Ascending aorta (tissue), 2 donors: ENCODE measurements at places on chromosomes 7 and 10. TPM values are rescaled to one million over a fixed set of nuclear protein-coding genes. Genes with fewer than 3 reads are reported as not detected.

GRCh38 chr10:62084451-62084850 is 183.0 kb downstream of the ARID5B start:
- no peak for DNase-seq

DNA sequence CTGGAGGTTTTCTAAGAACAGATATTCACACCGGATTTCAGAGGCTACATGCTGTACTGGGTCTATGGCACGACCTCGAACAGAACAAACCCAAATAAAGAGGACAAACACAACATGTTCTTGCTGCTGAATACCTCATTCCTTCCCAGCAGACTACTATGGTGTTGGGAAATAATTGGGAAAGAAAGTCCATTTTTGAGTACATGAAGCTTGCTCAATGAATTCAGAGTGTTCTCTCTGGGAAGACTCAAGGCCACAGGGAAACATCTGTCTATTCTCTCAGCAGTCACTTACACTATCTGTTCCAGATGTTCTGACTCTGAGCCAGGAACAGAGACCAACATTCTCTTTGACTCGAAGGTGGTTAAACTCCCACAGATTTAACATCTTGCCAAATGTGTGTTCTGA is 30.9 kb downstream of the LAMB1 start:
- DNase-seq = no peak

DNA sequence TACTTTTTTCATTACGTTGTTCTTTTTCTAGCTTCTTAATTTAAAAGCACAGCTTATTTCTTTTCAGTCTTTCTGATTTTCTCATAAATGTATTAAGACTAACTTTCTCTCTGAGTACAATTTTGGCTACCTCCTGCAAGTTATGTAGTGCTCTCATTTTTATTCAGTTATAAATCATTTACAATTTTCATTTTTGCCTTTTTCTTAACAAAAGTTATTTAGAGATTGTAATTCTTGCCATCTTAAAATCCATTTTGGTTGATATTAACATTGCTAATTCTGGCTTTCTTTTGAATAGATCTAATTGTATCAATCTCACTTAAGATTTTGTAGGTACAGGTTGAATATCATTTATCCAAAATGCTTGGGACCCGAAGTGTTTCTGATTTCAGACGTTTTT is 97.2 kb upstream of the LRRC4 start:
- no peak for DNase-seq

DNA sequence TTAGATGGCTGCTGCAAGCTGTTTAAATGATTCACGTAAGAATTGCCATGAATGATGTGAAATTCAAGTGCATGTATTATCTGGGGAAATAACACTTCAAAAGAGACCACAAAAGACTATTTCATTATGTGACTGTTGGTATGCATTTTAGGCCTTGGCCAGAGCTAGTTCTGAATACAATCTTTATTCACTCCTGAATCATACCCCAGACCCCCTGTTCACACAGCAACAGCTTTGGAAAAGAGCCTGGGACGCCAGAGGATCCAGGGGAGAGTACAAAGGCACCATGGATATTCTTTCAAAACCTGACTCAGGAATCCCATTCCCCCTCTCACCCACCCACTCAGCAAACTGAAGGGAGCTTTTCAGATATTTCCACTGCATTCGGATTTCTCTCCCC is 377.1 kb upstream of the DPP6 start:
- DNase-seq = no peak

Gene TEX47
- total RNA-seq = not detected

DNA sequence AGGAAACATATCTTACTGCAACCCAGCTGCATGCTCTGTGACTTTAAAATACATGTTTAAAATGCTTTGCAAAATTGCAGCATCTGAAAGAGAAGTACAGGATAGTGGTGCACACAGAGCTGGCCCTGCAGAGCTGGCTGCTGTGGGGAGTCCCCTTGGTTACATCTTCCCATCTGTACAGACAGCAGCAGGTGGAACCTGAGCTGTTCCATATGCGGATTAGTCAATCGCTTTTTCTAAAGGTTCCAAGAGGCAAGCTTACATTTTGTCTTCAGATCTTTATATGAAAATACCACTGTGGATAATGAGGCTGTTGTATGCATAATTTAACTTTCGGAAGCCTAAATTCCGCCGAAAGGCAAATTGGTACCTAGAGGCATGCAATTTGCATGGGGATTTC is 444.1 kb downstream of the NRG3 start:
- DNase-seq = no peak

DNA sequence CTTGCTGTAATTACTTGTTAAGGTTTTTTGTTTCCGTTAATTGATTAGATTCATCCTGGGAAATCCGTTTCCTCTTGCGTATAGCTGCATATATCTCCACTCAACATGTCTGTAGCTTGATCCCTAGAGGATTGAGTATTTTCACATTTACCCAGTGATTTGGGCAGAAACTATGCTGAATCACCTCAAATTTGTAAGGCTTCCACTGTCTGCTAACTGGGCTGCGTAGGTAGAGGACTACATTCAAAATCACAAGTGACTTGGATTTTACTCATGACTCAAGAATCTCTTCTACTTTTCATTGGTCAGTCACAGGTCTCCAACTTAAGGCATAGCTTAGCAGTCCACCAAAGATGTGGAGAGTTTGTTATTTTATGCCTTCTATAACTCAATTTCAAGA is 141.8 kb downstream of the POLR1F start:
- DNase-seq = no peak

DNA sequence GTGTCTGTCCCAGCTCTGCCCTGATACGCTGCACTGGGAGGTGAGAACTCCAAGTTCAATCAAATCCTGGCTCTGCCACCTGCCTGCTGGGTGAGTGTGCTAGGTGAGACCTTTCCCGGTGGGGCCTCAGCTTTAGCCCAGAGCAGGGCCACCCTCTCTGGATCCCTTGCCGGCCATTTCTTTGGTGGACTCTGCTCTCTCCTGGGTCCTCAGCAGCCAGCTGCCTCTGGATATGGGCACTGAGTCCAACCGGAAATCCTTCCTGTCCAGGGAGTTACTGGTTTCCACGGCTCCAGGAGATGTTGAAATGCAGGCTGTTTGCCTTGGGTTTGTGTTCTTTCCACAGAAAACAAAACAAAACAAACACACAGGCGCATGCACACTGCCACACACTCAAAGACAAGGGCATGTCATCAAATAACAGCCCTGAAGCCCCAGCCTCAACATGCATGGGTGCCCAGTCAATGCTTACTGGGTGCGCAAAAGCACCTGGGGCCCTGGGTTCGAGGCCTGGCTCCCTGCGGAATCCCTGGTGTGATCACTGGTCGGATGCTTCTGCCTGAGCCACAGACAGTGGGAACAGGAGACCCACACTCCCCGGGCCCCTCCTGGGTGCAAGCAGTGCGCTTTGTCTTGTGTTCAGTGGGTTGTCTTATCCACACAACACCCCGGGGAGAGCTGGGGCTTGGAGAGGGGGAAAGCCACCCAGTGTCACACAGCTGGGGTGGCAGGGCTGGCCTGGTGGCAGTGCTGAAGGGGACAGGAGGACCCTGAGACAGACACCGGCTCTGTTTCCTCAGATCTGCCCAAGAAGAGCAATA is 33.1 kb downstream of the PPIF start:
- no peak for DNase-seq

GRCh38 chr7:70434821-70435220 is 697.1 kb upstream of the GALNT17 start:
- DNase-seq = no peak

GRCh38 chr7:158028971-158029370 is 558.7 kb downstream of the PTPRN2 start:
- DNase-seq = no peak

Gene CNNM1
- not detected for total RNA-seq

DNA sequence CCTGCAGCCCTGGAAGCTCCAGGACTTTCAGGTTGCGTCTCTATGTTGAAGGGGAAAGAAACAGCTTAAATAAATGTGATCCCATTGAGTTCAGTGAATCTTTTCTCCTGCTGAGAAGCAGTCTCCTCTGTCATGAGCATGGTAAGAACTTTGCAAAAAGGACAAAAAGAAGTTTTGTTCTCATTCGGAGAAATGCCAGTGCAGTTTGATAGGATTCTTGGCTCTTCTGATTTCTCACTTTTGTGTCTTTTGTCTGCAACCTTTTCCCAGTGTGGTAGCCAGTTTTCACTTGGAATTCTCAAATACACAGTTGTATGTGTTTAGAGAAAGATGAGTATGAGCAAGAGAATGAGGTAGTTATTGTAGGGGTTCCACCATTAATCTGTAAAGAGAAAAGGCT is 64.3 kb downstream of the AP3M1 start:
- no peak for DNase-seq

DNA sequence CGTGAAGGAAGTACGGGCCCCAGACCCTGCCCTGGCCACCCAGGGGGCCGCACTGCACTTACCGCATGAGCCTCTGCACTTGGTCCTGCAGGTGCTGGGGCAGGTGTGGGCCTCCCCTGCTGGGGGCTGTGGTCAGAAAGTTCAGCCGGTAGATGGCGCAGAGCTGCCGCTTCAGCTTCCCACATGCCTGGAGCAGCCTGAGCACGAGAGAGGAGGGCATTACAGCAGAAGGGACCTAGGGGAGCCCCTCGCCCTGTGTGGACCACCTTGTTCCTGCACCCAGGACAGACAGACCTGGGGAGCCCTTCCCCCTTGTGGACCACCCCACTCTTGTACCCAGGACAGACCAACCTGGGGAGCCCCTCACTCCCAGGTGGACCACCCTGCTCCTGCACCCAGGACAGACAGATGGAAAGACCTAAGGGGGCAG is 8.7 kb upstream of the PYROXD2 start:
- no peak for DNase-seq

Gene UBN2
- total RNA-seq = 3.7 TPM

Gene TUBB8
- total RNA-seq = not detected

GRCh38 chr10:4770801-4771553 is 55.0 kb upstream of the AKR1E2 start:
- no peak for DNase-seq

DNA sequence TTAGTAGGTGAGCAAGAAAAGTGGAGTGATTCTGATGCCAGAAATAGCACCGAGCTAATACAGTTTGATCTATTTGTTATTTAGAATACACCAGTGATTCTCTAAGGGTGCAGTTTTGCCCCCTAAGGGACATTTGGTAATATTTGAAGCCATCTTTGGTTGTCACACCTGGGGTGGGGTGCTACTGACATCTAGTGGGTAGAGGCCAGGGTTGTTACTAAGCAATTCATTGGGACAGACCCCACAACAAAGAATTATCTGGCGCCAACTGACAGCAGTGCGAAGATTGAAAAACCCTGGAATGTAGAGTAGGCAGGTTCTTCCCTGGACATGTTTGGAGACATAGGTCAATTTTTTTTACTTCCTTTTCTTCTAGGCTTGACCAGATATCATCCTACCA is 14.6 kb downstream of the PALS2 start:
- DNase-seq = no peak
